Dorsolateral prefrontal cortex (tissue), 122 donors: ENCODE measurements at places on chromosomes 7 and 10.

- DNase-seq: no peak
Observed at GRCh38 chr10:5464546-5464945, 34.8 kb downstream of the CALML5 start.

DNA sequence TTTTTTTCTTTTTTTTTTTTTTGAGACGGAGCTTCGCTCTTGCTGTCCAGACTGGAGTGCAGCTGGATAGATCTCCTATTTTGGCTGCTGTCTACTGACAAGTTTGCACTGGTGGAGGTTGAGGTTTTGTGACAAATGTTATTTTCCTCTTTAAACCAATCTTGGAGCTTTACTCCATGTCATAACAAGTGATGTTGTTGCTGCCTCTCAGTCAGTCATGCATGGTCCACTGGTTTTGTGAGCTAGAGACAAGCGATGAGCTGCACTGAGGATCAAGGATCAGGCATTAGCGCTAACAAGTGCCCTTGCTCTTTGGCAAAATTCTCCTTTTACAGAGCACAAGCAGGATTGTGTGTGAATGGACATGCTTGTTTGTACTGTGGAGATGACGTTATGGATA, 805 bp upstream of the WDFY4 start:
- no peak for DNase-seq

DNA sequence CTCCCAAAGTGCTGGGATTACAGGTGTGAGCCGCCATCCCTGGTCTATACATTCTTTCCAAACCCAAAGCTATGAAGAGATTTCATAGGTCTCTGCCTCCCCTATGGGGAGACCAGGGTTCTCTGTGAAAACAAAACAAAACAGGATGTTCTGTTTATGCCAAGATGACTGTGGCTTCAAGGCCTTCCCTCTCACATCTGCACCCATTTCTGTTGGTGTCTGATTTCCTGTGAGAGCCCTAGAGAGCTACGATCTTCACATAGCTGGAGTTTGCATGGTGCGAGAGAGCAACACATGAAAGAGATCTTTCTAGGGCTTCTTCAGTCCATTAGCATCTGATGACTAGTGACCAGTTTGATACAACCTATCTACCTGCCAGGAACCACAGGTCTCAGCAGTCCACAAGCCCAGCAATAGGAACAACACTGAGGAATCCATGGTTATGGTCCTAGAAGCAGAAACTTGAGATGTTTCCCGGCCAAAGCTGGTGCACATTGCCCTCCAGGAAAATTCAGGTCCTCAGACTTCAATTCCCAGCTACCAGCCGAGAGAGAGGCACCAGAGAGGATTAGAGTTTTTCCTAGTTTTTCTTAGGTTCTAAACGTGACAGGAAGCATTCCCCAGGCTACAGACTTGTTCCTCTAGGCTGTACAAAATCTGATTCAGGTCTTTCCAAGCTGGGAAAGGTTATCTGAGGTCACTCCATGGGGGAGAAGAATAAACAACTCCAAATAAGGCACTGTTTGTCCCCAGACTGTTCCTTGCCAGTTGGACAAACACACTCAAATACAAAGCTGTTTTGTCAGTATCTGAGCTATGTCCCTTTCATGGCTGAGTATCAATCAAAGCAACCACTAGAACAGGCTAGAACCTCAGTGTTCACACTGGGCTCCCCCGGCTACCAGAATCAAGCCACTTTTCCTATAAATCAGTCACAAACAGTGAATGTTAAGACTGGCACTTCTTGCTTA, 259.7 kb downstream of the CALN1 start:
- DNase-seq: peak; percentile 42

- DNase-seq: no peak
Observed at GRCh38 chr7:16365952-16366351, 55.4 kb downstream of the CRPPA start.

- DNase-seq: no peak
Observed at GRCh38 chr7:72035266-72035665, 376.9 kb downstream of the CALN1 start.

GRCh38 chr7:108824840-108825580, 255.3 kb downstream of the DNAJB9 start:
- DNase-seq: no peak

- DNase-seq: no peak
Observed at GRCh38 chr10:112985690-112986543, 35.9 kb downstream of the TCF7L2 start.

DNA sequence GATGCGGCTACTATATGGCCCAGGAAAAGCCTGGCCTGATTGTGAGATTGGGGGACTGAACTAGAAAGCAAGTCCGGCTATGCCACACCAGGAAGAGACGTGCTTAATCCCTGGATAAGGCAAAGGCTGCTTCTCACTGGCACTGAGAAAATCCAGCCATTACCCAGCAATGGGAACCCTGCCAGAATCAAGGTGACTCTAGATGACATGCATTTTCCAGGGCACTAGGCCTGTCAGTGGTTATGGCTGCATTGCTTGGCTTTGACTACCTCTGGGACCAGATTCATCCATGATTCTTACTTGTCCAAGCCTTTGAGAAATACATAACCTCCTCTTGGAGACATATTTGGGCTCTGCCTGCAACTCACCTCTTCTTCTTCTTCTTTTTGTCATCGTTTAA, 317.2 kb downstream of the GRID1 start:
- DNase-seq: no peak

DNA sequence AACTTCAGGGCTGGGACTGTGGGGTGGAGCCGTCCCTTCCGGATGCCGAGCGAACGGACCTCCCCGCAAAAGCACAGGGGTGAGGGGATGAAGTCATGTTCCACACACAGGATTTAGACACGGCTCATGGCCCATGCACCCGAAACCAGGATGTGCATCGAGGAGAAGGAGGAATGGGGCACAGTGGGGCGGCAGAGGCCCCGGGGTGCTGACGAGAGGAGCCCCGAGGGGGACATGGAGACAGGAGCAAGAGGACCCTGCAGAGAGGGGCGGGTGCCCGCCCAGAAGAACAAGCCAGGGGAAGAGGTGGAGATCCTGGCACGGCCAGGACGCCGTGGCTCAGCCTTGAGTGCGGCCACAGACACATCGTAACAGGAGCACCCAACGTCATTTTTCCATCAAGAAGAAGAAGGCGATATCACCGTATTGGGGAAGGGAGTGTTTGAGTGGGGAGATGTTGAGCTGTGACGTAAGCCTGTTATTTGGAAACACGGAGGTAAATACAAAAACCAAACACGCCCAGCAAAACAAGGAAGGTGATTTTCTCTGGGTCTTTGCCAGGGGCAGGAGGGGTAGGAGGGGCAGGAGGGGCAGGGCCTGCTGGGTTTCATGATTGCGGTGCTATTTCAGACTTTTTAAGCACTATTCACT, 25.3 kb upstream of the FOXL3 start:
- DNase-seq: no peak

GRCh38 chr7:47347346-47347745, 234.6 kb downstream of the TNS3 start:
- DNase-seq: no peak

DNA sequence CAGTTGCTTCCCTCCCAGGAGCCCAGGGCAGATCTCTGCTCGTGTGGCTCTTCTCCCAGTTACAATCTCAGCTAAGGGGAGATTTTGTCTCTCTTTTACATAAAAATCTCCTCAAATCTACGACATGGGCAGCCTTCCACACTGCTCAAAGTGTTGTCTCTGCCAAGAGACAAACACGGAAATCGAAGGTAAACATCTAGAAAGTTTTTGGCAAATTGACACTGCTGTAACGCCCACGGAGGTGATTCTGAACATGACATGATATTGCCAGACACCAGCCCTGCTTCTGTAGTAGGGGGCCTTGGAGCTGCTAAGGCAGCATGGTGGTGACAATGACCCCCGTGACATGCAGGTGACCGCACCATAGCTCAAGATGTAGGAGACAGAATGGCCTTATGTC, 128.3 kb downstream of the CCDC3 start:
- DNase-seq: no peak

DNA sequence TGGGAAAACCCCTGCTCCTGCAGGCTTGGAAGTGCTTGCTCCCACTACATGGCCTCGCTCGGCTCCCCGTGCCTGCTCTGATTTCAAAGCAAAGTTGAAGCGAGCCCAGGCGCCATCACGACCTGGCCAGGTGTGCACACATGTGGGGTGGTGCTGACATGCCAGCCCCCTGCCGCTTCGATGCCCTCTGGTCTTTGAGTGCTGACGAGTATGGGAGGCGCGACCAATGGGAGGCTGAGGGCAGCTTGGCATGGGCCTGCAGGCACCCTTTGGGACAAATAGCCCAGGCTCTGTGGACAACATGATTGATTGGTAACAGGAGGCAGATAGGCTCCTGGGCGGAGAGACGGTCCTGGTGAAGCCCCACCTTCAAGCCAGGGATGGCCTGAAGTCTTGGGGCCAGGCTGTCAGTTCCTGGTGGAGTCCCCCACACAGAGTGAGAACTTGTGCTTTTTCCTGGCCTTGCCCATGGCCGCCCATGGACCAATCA, 252.4 kb upstream of the SEMA3A start:
- DNase-seq: no peak

DNA sequence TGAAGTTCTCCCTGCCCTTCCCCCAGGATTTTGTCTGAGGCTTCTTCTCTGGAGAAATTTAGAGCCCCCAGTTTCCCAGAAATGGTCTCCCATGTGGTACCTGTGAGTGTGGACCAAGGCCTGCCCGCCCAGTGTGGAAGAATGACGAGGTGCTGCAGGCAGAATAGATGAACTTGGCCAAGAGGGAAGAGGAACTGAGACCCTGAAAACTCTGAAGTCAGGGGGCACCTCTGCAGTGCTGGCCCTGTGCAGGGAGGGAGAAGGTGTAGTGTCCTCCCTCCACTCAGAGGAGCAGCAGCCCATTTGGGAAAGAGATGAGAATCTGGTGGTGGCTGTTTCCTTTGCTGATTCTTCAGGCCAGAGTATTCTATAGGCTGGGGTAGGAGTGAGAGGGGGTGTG, 115.2 kb upstream of the PCGF5 start:
- DNase-seq: no peak

DNA sequence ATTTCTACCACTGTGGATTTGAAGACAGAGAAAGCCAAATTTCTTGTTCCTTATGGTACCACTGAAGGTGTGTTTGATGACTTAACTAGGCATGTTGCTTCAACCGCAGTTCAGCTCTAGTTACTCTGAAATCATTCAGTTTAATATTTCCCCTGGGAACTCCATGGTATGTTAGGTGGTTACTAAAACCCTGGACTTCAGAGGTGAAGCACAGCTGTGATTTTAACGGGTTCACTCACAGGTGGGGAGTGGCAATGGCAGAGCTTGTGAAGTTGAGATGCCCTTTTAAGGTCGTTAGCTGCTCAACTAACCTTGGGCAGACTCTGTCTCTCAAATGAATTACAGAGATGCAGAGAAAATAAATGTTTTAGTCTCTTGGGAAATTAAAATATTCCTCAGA, 163.6 kb upstream of the PHYHIPL start:
- DNase-seq: no peak

DNA sequence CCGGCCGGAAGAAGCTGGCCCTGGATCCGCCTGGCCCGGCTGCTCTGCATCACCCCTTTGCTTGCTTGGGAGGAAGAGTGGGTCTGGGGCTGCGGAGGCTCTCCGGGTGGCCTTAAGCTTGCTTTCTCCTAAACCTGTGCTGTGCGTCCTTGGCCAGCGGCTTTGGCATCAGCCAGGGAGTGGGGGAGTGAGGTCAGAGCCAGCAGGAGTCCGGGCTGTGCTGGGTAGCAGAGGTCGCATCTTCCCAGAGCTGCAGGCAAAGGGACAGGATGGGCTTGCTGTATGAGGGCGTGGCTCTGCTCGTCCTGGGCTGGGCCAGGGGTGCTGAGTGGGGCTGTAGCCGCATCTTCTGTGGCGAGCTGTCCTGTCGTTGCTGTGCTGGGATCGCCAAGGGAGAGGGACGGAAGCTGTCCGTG, 21.1 kb downstream of the BNIP3 start:
- DNase-seq: no peak

DNA sequence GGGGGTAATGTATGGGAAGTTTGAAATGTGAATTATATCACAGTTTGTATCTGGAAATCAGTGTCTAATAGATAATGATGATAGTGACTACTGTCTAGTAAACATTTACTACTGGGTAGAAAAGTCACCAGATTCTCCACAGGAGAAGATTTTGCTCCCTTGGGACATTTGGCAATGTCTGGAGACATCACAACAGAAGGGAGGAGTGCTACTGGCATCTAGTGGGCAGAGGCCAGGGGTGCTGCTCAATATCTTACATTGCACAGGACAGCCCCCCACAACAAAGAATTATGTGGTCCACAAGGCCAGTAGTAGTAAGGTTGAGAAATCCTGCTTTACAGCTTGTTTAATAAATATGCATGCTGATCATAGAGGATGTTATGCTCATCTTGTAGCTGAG, 92.3 kb upstream of the PRPS1L1 start:
- DNase-seq: no peak

DNA sequence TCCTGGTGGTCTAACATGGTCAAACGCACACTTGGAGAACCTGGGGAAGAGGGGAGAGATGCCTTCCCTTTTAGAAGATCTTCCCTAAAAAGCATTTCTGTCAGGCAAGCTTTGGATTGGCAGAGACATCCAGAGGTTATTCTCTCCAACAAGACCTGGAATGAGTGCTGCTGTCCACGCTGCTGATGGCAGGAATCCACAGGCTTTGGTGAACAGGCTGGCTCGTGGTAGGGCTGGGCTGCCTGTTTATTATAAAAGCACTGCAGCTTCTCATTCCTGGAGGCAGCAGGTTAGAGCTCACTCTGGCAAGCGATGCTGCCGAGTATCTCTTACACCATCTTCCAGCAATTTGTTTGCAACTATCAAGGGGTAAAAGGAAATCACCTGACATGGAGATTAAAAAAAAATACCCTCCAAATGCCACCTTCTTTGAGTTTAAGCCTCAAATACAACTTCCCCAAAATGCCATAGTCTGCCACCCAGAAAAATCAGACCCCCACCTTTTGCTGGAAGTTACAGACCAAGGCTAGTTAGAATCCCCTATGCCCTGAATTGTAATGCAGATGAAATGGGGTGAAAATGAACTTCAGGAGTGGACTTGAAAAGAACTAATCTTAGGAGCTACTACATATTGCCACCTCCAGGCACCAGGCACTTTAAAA, 152.1 kb upstream of the KMT2E start:
- no peak for DNase-seq

GRCh38 chr10:69073736-69074364, 14.1 kb upstream of the SRGN start:
- no peak for DNase-seq

DNA sequence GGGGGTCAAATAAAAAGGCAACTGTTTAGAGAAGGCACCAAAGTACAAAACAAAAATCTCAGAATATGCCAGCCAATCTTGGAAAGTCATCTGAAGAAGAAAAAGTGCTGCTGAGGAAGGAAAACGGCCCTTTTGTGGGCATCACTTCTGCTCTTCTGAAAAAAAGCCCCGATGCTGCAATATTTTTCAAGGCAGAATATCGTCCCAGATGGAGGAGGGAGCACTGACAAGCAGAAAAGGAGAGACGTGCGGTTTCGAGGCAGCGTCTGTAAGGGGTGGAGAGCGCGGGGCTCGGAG, 959 bp upstream of the ATRNL1 start:
- DNase-seq: no peak
